ENCODE measurements at places on chromosomes 11 and 22.

DNA sequence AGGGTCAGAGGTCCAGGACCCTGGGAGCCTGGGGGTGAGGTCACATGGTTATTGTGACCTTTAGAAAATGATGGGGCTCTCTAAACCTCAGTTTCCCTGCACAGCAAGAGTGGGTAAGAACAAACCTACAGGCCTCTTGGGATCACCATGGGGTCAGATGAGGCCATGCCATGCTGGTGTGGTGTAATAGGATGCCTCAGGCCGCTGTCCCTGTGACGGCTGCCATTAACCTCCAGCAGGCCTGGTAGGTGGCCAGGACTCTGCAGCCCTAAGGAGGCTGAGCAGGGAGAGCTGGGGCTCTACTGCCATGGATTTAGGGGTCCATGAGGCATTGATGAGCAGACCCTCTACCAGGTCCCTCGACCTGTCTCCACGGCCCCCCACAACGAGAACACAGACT, 265.5 kb downstream of the CTTN start:
- no peak for DNase-seq

GRCh38 chr11:120432056-120433018, 79.2 kb upstream of the GRIK4 start:
- peak; percentile 91 for DNase-seq

DNA sequence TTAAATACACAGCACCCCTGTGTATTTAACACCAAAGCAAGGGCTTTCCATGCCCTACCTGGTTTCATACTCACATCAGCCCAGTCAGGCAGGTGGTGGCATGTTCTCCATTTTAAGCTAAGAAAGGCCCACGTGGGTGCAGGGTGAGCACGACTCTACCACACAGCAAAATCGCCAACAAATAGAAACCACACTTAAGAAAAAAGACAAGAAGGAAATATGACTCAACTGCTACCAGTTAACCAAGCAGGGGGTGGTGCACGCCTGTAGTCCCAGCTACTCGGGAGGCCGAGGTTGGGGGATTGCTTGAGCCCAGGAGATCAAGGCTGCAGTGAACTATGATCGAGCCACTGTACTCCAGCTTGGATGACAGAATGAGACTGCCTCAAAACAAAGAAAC, 35.2 kb upstream of the TFIP11 start:
- DNase-seq = no peak

DNA sequence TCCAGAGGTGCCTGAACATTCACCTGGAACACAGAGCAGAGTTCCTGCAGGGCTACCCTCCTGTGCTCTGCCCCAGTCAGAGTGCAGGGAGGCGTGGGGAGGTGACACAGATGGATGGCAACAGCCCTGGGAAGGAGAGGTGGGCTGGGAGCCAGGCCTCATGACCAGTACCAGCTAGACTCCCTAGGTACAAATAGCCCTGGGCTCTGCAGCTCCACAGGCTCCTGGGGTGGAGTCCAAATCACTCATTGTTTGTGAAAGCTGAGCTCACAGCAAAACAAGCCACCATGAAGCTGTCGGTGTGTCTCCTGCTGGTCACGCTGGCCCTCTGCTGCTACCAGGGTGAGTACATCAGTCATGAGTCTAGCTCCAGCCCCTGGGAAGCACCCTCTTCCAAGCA, at the start of gene SCGB1D2:
SCGB1D2 (plus strand) TSS at position 219 of the 400 bp plus-strand sequence; CDS start at position 288, 69 bp downstream.
- DNase-seq = no peak

GRCh38 chr11:10930224-10930971, 72.5 kb upstream of the ZBED5 start:
- DNase-seq = no peak

GRCh38 chr22:36546092-36546804, 17.3 kb upstream of the EIF3D start:
- DNase-seq = peak; percentile 69

DNA sequence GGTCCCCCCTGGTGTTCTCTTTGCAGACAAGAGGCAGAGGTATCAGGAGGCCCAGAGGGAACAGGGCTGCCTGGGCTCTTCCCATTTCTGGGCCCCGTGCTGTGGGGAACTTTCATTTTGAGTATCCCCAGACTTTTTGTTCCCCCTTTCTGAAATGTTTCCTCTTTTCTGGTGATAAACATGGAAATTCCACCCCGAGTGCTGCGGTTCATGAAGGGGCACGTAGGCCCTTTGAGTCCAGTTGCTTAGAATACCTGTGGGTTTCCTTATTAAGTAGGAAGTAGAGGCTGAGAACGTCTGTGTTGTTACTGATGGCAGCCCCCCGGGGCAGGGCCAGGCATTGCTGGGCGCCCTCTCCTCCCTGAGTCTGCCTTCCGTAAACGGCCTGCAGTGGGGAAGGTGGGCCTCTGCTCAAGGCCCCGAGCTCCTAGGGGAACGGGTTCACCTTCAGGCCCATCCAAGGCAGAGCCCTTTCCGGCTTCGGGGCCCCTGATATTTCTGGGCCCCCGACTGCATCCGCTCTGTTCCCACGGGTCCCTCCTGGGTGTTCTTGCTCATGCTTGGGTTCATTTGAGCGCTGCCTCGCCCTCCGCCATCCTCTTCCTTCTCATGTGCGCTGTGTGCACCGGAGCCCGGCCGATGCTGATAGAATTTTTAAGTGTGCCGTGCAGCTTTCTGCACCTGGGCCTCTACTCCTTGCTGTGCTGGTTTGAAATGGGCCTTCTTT, 12.0 kb downstream of the TBC1D22A start:
- DNase-seq = no peak

DNA sequence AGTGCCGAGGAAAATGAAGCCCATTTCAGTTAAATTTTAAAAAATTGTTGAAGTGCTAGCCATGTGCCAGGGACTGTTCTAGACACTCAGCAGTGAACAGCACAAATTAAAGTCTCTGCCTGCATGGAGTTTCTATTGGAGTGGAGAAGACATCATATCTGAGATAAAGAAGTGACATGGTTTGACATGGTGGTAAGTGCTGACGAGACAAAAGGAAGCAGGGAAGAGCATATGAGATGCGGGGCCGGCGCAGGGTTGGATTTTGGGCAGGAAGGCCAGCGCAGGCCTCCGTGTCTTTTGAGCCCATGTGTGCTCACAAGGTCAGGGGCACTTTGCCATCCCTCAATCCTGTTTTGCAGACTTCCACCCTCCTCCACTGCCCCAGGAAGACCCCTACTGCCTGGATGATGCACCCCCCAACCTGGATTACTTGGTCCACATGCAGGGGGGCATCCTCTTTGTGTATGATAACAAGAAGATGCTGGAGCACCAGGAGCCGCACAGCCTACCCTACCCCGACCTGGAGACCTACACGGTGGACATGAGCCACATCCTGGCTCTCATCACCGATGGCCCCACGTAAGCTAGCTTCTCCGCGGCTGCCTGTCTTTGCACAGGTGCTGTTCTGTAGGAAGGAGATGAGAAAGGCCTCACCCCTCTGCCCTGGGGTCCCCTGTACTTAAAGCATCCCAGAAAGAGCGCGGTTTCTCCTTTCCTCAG, 29.6 kb downstream of the AMPD3 start:
- no peak for DNase-seq

DNA sequence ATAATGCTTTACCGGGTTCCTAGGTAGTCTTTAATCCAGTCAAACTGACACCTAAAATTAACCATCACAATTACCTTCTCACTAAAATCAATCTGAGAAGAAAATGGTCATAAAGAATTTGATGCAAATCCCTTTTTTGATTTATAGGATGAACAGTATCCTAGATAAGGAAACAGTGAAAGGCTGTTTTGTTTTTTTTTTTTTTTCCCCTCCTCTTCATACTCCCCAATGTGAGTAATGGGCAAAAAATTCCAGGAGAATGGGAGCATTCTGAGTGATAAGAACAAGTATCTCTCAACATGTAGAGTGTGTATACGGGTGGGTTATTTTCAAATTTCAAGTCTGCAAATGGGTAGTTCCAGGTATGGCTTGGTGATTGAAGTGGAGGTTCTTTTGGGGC, 28.4 kb downstream of the GRAMD1B start:
- DNase-seq = no peak

- DNase-seq = no peak
Measured at GRCh38 chr22:32862936-32863661, 61.6 kb downstream of the TIMP3 start.

DNA sequence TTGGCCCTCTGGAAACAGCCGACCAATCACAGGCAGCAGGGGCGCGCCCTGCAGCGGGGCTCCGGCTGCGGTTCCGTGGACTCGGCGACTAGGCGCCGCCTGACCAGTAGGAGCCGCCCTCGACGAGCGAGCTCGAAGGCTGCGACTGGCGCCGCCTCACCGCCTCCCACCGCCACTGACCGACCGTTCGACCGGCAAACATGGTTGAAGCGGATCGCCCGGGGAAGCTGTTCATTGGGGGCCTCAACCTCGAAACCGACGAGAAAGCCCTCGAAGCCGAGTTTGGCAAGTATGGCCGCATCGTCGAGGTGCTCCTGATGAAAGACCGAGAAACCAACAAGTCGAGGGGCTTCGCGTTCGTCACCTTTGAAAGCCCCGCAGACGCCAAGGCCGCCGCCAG, at the start of gene RBMXL2:
RBMXL2 (plus strand) TSS at position 78 of the 400 bp plus-strand sequence; CDS start at position 201, 123 bp downstream.
- no peak for DNase-seq

- DNase-seq = peak; percentile 48
Measured at GRCh38 chr11:22304337-22304961, 33.7 kb upstream of the SLC17A6 start.

- no peak for DNase-seq
Measured at GRCh38 chr11:124754710-124755109, 2.7 kb upstream of the VSIG2 start.

- DNase-seq = no peak
Measured at GRCh38 chr11:34499719-34500500, 13.7 kb downstream of the ELF5 start.

- DNase-seq = peak; percentile 94
Measured at GRCh38 chr11:65890324-65891218, at the start of gene CCDC85B. Gene CCDC85B, plus strand, starts transcription at chr11:65890673. Its CDS starts 111 bp downstream, at chr11:65890784.

GRCh38 chr11:63847363-63847762, 8.5 kb downstream of the MARK2 start:
- DNase-seq = no peak

GRCh38 chr11:119615003-119615881, 113.8 kb downstream of the NECTIN1 start:
- DNase-seq = no peak

- no peak for DNase-seq
Measured at GRCh38 chr11:88507771-88508417, 170.4 kb upstream of the CTSC start.

- no peak for DNase-seq
Measured at GRCh38 chr11:37370817-37371216, 772.8 kb upstream of the RAG2 start.

DNA sequence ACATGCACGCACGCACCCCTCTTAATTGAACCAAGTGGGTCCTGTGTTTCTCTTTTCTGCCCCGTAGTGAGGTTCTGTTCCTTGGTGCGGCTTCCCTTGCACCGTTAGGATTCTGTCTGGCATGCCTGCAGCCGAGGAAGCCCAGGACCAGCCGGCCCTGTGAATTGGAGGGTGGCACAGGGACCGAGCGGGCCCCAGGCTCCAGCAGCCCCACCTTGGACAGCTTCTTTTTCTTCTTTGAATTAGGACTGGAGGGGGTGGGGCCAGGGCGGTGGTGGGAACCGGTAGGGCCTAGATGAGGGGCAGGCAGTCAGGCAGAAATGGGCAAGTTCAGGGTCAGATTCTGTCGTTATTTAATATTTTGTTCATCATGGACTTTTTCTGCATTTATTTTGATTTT, 94.7 kb downstream of the MPPED1 start:
- DNase-seq = no peak

DNA sequence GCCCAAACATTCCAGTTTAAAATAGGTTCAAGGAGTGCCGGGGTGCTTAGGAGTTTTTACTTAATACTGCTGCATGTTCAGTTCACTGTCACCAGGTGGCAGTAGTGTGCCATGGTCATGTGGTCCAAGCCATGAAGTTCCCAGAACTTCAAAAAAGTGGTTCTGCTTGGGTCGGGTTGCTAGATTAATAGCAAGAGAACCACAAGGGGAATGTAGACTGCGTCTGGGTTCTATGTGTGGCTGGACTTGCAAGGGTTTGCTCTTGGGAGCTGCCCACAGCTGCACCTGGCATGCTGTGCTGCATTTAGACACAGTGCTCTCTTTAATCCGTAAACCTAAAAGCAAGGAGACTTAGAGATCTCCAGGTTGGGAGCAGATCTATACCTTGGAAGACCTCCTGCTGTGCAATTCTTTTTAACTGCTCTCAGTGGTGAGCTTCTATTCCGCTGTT, 6.5 kb upstream of the SPON1 start:
- peak; percentile 70 for DNase-seq

All from hematopoietic multipotent progenitor cell treated with erythropoietin and hydrocortisone succinate and interleukin-3 and kit ligand, for 8 days (in vitro differentiated cells).